ENCODE measurements at places on chromosomes 2 and 18.

DNA sequence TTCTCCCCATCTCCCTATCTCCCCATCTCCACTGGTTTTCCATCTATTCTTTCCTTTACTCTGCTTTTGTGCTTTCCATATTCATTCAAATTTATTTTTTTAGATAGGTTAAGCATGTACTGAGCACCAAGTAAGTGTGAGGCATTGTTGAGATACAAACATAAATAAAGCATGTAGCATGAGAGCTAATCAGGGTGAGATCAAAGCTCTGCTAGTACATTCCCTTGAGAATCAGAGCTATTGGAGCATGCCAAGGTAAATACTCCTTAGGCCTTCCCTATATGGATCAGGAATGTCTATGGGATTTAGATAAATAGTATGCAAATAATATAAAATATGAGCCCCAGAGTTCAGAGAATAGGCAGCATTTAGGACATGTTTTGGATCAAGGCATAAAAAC is 25.3 kb downstream of the BABAM2 start:
- no peak for DNase-seq

DNA sequence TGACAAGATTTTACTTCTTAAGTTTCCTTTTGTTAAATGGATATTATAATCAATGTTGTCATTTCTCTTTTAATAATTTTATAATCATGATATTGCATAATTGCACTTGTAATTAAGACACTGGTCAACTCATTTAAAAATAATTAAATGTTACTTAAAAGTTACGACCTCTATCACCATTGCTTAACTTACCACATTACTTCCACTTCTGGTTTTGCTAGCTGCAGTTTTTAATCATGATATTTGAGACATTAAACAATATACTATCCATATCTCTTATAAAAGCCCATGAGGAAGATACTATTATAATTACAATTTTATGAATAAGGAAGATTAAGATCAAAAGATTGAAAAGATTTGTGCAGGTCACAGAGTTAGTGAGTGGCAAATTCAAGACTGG is 502.0 kb downstream of the RNF144A start:
- DNase-seq: no peak

DNA sequence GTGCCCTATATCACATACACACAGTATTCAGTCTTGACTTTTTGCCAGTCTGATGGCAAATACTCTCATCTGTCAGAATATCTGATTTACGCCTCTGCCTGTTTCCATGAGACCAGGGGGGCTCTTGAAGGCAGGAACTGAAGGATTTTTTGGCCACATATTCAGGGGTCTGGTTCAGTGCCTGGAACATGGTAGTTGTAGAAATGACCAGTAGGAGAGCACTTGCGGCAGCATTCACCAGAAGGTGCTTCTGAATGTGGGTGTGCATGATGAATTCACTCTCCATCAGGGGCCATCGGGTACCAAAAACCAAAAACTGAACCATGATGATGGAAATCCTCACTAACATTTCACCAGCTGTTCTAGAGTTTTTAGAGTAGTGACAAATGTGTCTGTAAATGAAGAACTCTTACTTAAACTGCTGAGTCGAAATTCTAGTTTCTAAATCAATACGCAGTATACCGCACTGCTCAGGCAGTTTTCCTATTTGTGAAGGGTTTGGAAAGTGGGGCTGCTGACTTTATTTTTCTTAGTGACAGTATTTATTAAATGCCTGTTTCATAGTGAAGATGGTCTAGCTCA is 54.6 kb downstream of the MERTK start:
- no peak for DNase-seq

GRCh38 chr2:101463911-101464641 is 10.8 kb downstream of the RFX8 start:
- no peak for DNase-seq

- no peak for DNase-seq
Observed at GRCh38 chr2:215071676-215072075, 66.8 kb downstream of the ABCA12 start.

- DNase-seq: no peak
Observed at GRCh38 chr2:202577250-202578183, 57.3 kb upstream of the FAM117B start.

DNA sequence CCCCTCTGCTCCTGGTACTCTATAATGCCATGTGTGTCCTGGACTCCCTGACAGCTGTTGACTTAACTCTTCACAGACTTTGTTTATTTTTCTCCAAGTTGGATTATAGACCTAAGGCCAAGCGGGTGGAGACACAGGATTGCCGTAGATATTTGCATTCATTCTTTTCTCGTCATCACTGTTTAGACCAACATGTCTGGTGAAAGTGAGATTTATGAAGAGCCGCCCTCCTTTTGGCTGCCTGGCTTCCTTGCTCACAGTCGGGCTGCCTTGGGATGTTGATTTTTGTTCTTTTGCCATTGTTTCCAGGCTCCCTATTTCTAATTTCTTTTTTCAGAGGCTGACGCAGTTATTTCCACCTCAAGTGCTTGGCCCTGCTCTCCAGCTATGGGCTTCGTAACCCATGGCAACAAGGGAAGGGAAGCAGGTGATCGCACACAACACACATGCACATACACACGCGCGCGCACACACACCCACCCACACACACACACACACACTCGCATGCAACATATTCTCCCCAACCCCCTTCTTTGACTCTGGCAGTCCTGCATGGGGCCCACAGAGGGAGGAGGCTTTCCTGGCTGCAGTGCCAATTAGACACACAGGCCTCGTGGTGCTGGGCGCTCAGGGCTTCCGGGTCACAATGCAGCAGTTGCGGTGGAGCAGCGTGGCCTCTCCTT is 296.5 kb downstream of the MTX2 start:
- no peak for DNase-seq

Measured in CD4-positive, alpha-beta T cell treated with Interleukin-12 subunit alpha and Interleukin-12 subunit beta, for 1 hour (primary cell).